Mucosa of gallbladder (tissue), 1 donor: ENCODE measurements at places on chromosomes 3 and 15. TPM values are rescaled to one million over a fixed set of nuclear protein-coding genes. Genes with fewer than 3 reads are reported as not detected.

GRCh38 chr3:120062474-120062873 is 31.8 kb downstream of the GSK3B start:
- DNase-seq, result no peak

DNA sequence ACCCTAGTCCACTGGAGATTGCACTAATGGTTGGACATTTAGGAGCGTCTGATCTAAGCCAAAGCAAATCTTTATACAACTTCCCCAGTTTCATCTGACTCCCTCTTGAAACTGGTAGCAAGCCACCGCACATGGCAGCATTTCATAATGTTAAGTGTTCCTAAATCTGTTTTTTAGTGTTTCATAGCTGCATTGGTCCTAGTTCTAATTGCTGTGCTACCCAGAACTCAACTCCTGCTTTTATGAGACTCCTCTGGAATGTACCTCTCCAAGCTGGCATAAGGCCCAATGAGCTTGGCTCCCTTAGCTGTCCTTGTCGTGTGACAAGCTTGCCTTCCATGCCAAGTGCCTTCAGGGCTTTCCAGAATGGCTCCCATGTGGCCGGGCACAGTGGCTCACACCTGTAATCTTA is 65.3 kb upstream of the FLNB start:
- peak; percentile 51 for DNase-seq

GRCh38 chr3:24259901-24260512 is 234.6 kb downstream of the THRB start:
- DNase-seq, result no peak

DNA sequence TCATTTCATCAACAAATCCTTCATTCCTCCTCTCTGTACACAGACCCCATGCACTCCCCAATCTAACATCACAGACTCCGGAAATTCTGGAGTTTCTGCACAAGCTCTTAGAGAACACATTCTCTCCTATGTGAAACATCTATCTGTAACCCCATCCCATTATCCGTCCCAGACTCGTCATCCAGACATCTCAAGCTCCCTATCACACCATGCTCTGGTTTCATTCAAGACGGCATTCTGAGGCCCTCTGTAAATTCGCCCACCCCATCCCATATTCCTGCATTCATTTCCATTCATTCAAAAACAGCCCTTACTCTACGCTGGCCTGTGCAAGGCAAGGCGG is 575 bp downstream of the LEO1 start:
- no peak for DNase-seq

DNA sequence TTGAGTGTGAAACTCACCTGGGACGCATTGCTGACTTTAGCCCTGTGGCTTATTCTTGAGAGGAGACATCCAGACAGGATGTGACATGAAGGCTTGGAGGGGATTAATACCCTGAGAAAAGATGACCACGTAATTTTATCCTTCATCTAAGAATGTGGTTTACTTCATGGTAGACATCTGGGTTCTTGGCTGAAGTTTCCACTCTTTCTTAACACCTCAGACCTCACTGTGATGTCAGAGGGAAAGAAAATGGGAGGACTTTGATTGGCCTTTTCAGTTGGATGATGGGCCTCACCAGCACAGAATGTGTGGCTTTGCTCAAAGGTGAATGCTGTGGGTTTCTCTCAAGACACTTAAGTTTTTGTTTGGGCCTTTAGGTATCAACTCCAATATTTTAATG is 16.5 kb downstream of the GORASP1 start:
- DNase-seq, result no peak

DNA sequence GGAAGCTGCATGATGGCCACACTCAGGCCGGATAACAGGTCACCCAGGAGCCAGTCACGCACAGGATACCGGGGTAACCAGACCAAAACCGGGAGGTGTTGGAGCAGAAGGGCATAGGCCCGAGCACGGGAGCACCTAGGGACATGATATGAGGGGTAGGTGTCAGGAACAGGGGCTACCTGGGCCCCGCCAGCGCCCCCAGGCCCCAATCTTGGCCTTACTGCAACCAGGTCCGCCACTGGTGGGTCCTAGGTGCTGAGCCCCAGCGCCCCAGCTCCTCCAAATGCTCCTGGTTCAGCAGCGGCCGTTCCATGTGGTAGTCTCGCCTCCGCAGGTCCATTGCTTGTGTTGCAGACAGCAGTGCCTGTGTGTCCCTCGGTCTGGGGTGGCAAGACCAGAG is 2.0 kb downstream of the SLC26A6 start:
- no peak for DNase-seq

MAGI1 gene
- 87.4 TPM for total RNA-seq

GRCh38 chr15:73987681-73988444 is 4.2 kb downstream of the STOML1 start:
- DNase-seq, result no peak

DNA sequence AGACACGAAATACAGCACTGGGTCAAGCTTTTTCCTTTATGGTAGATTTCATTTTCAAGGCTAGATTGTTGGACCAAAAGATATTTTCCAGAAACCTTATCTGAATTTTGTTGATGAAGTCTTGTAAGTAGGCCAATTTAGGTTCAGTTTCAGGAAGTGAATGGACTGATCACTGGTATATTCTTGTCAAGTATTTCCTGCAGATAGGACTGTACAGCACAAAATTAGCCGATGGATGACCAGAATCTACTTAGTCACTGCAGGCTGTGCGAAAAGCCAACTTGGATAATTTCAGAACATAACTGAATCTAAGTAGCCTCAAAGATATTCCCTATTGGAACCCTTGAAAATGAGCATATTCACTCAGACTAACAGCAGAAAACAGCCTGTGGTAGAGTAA is 206.5 kb downstream of the NR1D2 start:
- DNase-seq, result no peak

DNA sequence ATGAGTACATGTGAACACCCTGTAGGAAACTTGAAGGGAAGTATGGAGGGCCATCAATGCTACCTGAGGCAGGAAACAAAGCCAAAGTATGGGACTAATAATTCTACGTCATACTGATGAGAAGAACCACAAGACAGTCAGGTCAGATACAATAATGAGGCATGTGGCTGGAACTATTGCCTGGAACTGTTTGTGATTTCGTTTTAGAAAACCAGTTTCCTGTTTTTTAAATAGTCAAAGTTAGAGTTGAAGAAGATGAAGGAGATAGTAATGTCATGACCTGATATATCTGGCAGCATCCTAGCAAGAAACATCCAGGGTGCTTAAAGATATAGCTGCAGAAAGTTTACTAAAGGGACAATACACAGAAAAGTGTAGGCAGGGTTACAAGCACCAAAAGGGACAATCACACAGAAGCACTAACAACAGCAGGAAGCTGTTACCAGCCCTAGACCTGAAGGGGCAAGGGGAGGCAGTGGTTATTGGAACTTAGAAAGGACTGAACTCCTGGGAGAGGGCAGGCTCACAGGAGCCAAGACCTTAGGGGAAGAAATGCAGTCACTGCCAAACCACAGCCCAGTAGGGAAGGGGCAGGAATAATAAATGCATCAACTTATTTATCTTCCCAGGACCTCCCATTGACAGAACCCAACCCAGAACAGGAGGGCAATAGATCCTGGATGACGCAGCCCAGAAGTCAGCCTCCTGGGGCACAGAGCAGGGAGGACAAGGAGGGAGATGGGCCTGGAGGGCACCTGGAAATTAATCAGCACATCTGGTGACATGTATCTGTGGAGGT is 302.1 kb upstream of the STT3B start:
- DNase-seq, result no peak

- DNase-seq, result no peak
Observed at GRCh38 chr3:105963161-105963560, 94.3 kb upstream of the CBLB start.

PRR20G gene
- total RNA-seq, result not detected

DNA sequence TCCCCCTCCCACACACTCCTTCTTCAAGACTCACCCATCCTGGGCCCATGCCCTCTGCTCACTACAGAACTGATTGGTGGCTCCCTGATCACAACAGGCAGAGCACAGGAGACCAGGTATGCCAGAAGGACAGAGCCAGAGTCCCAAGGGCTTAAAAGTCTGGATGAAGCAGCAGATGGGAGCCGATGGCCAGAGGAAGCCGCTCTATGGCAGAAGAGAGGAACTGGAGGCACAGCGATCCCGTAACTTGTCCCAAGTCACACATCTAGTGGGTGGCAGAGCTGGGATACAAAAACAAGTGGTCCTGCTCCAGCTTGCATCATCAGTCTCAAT is 20.7 kb downstream of the ITGA11 start:
- DNase-seq, result peak; percentile 6

GRCh38 chr3:11037241-11037873 is 44.8 kb downstream of the SLC6A1 start:
- peak; percentile 36 for DNase-seq

DNA sequence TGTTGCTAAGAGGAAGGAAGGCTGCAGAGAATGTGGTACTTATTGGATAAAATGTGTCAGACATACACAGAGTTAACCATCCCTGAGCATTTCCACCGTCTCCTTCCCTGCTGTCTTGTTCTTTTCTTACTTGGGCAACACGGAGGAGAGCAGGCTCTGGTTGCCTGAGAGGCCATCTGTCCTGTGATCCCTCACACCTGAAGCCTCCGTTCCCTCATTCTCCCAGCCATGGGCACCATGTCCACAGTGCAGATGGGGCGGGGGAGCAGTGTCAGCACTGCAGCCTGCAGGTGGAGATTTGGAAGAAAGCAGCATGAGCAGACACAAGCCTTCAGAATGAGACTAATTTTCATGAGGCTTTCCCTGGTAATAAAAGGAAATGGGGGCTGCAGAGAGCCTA is 133.7 kb downstream of the CHCHD6 start:
- DNase-seq, result no peak

GRCh38 chr3:113947372-113948014 is at the start of gene ZDHHC23:
TSS of gene ZDHHC23 (plus strand) at chr3:113948013. CDS start at chr3:113948803, 790 bp downstream.
- peak; percentile 73 for DNase-seq

DNA sequence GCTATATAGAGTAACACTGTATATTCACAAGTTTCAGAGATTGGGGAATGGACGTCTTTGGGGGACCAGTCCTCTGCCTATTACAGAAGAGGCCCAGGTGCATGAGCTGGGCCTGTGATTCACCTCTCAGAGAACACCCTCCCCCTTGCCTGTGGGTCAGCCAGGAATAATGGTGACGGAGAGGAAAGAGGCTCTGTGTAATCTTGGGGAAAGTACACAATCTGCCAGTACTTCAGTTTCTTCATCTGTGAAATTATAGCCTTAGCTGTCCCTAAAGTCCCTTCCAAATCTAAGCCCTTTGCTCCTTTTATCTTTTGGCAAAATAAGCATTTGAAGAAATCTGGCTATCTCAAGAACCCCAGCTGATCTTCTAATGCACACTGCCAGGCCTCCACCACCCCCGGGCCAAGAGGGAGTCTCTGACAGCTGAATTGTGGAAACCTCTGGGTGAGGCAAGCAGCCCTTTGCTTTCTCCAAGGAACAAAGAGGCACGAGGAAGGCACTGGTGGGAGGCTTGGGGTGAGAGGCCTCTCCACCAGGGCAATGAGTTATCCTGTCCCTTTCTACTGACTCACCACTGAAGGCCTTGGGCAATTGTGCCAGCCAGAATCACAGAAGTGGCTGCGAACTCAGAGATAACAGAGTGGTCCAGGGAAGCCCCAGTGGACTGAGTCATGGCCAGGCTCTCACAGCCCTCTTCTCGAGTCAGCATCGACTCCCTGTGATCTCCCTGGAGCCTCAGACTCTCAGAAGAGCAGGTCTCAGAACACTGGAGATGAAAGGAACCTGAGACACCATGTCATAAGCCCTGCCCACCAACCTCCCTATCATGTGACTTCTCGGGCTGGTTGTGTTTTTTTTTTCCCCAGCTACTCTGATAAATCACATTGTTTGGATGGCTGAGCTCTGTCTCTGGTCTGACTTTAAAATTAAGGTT is 31.8 kb downstream of the CCNL1 start:
- DNase-seq, result no peak

DNA sequence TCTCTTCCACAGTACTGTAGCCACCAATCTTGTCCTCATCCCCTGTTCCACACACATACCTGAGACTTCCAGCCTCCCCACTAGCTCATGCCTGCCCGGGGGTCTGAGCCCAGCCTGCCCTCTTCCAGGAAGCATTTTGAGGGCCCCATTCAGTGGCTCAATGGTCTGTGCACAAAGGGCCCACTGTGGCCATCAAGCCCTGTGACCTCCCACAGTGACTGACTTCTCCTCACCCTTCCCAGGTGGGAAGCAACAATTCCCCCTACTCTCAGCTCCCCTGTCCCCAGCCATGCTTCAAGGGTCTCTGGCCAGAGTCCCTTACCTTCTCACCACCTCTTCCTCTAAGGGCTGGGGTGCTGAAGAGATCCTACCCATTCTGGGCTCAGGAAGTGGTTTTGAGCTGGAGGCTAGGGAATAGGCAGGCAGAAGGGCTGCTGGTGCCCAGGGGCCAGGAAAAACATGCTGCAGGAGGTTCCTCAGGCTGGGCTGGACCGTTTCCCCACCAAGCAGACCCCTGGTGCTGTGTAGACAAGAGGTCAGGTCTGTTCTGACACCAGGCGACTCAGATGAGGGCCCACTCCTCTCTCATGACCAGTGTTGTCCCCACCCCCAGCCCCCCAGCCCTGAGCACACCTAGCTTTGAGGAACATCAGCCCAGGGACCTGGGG is 3.0 kb upstream of the KLF15 start:
- DNase-seq, result no peak

GRCh38 chr3:99638167-99638948 is at the start of gene COL8A1:
TSS of gene COL8A1 (plus strand) at chr3:99638594. CDS start at chr3:99790683, 152,089 bp downstream.
- DNase-seq, result peak; percentile 13
